Stimulated activated CD4-positive, alpha-beta T cell treated with anti-CD3 and anti-CD28 coated beads, Interleukin-15, amount 100 ng/mL, for 48 hours (primary cell): ENCODE measurements at places on chromosomes 2 and 18.

GRCh38 chr2:230929381-230930148 lies 4.5 kb upstream of the GPR55 start:
- no peak for DNase-seq

DNA sequence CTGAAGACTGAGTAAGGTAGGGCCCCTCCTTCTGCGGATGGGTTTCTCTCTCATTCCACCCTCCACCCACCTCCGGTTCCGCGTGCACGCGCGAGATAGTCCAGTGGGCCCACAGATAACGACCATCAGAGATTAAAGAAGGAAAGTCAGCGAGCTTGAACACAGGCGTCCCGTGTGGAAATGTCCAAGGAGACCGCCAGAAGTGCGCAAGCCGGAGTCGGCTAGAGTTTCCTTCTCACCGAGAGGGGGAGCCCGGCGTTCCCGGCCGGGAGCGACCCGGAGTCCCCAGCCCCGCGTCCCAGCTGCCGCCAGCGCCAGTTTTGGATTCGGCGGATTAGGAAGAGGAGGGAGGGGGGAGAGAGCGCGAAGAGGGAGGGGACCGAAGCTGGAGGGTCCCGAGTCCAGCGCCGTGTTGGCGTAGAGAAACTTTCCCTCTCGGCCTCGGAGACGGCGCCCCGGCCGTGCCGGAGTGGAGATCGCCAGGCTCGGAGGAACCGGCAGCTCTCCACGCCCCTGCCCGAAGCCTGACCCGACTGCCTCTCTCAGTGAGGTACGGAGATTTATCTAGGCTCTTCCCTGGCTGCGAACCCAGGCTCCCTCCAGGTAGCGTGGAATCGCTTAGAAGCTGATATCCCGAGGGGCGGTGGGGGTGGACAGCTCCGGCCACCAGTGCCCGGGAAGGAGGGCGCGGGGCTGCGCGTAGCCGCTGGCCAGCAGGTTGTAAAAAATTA lies at the start of gene GULP1:
GULP1 (plus strand) TSS at position 258 of the 731 bp plus-strand sequence. CDS start 185,829 bp downstream, outside the sequence.
- DNase-seq, result no peak

- DNase-seq, result no peak
These were observed 237.0 kb downstream of the ZNF804A start for GRCh38 chr2:184835398-184835715.

DNA sequence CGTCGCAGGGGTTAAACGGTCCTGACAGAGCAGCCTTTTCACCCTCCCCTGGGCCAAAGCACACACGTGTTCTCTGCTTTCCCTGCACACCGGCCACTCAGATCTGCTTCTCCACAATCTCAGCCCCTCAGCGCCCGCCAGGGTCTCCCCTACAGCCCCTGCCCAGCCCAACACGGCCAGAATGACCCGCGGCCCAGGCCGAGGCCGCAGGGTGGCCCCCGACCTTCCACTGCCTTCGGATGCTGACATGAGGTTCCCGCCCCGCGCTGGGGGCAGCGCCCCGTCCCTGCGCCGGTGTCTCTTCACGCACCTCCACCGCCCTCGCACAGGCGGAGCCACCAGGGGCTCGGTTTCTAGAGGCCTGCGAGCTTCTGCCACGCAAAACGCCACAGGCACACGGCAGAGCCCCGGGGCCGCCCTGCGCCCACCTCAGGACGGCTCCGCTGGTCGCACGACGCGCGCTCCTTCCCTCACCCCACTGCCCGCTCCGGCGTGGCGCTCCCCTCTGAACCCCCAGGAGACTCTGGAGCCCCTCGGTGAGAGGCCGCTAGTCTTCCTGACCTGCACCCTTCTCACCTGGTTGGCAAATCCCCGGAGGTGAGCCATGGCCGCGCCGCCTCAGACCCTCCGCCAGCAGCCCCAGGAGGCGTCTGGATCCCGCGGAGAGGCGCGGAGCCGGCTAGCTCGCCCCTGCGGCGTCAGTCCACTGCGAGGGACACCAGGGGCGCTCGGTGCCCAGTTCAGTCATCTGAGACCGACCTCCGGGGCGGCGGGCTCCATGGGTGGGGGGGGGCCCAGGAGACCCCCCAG lies 749 bp downstream of the STK25 start:
- no peak for DNase-seq

- no peak for DNase-seq
These were observed 73.5 kb downstream of the ANTXR1 start for GRCh38 chr2:69086466-69086865.

- no peak for DNase-seq
These were observed 61.1 kb upstream of the RAB12 start for GRCh38 chr18:8548186-8548585.

DNA sequence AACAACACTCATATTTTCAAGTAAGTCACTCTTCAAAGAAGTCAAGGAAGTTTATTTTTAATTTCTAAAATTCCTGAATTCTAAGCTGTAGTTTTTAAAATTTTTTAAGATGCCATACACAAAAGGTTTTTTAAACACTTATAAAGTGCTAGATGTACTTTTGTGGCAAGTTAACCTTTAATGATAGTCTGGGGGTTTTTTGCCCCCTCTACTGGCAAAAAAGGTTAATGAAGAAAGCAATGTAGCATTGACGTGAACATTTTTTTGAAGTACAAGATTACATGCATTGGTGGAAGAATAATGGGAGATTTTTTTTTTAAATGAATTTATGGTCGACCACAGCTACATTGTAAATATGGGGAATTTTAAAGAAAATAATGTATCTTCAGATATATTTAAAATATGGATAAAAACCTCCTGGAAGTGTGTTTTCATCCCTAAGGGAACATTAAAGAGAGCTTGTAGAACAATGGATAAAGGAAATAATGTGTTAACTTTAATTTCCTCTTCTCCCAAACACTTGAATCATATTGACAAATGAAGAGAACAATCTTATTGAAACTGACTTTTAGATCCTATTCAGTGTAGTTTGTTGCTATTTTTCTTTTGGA lies 12.6 kb downstream of the ITPRID2 start:
- no peak for DNase-seq

DNA sequence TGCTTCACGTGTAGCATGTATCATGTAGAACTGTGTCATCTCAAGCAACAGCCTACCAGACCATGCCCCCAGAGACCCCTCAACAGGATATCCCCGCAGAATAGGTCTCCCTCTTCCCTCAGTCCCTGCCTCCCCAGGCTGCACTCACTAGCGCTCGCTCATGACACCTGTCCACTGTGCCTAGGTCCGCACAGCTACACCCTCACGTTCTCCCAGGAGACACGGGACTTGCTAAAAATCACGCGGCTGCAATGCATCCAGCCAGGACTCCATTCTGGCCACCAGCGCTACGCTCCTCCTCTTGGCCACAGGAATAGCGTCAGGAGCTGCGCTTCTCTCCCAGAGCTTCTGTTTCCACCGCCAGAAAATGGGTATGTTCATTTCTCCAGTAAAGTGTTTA lies 2.5 kb downstream of the PXDN start:
- DNase-seq, result no peak
